Activated B cell treated with CpG ODN at 0.5 μM for 24 hours (primary cell): ENCODE measurements at places on chromosomes 1 and 21.

DNA sequence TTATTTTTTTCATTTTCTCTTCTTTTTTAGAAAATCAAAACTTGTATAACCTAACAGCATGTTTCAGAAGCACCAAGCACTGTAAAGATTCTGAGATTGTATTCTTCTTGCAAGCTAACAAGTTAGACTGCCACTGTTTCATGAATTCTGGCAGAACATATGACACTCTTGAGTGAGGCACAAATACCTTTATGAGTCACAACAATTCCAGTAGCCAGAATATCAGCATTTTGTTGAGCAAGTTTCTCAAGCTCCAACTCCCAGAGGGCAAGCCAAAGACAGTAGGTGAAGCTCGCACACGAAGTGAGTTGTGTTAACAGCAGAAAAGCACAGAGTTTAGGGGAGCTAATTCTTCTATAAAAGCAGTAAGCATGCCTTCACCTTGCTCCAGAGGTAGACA lies 268.8 kb upstream of the NCAM2 start:
- DNase-seq = no peak

GRCh38 chr1:159900755-159901360 lies 893 bp upstream of the CFAP45 start:
- no peak for DNase-seq

DNA sequence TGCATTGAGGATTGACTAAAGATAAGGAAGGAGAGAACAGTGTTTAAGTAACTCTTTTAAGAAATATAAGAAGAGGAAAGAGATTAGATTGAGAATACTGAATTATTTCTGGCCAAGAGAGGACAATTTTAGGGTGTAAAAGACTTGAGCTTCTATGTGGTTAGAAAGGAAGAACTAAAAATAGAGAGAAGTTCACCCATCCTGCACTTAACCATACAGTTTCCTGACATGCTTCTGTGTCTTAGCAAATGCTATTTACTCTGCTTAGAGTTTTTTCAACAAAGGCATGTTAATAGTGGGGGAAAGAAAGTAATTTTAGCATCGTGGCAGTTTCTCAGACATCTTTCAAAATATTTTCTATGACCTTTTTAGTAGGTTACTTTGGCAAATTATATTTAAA lies 122.8 kb upstream of the GPR52 start:
- no peak for DNase-seq

DNA sequence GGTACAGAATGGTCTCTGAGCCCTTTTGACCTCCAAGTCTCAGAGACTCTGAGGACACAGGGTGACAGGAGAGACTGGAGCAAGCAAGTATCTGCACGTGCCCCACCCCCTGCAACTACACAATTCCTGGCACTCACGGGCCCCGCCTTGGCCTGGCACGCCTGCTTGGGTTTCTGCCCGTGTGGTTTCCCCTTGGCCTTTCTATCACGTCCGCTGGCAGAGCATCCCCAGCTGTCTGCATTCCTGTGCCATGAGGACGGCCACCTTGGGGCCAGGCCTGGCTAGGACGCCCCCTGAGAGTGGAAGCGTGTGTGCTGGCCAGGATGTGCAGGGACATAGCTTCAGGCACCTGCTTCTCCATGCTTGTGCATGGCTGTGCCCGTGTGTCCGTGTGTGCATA lies 14.3 kb upstream of the EDN2 start:
- DNase-seq = no peak

- DNase-seq = no peak
These were observed 24.3 kb downstream of the EYA3 start for GRCh38 chr1:28064064-28064463.

- DNase-seq = no peak
These were observed 79.0 kb downstream of the PTPN14 start for GRCh38 chr1:214472364-214472763.

GRCh38 chr1:160813215-160813614 lies 17.2 kb downstream of the LY9 start:
- DNase-seq = no peak

- no peak for DNase-seq
These were observed 23.2 kb upstream of the BECN2 start for GRCh38 chr1:241934201-241934848.
